Endothelial cell (in vitro differentiated cells): ENCODE measurements at places on chromosomes 3 and 15. TPM values are rescaled to one million over a fixed set of nuclear protein-coding genes. Genes with fewer than 3 reads are reported as not detected.

Gene GPR156
- 0.21 TPM for total RNA-seq

Gene H1-8
- total RNA-seq: 2.7 TPM

DNA sequence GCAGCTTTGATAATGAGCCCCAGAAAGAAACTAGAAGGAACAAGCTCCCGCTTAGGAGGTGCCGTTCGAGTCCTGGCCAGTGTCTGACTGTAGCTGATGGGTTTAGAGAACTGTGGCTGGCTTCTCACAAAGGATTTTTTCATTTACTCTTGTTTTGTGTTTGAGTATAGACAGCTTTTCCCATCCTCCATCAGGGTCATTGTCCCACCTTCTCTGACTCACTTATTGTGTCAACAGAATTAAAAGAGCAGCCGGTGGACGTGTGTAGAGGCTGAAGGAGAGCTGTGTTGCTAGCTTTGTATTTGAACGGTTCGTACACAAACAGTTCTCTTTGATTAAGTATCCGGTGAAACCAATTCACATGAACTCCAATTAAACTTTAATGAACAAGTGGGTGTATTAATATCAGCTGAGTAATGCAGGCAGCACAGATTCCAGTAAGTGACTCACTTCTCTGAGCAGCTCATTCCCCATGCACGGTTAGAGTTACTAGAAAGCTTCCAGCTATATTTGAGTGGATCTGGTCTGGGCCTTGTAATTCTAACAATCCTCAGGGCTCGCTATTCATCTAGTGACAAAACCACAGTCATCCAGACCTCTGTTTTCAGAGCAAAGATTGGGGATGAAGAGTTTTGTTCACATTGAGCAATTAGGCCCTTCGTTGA lies 141.0 kb downstream of the LPP start:
- DNase-seq: no peak

Gene GOLGA8S
- 0.28 TPM for total RNA-seq

GRCh38 chr3:132843349-132843748 lies 121.1 kb upstream of the NPHP3 start:
- DNase-seq: no peak

- no peak for DNase-seq
Observed at GRCh38 chr3:414063-414462, 217.5 kb downstream of the CHL1 start.

Gene CTXN2
- 0.18 TPM for total RNA-seq

Gene SYNPR
- total RNA-seq: not detected

Gene TM2D3
- 37.7 TPM for total RNA-seq

GRCh38 chr3:113676261-113676660 lies 20.2 kb downstream of the USF3 start:
- DNase-seq: no peak

DNA sequence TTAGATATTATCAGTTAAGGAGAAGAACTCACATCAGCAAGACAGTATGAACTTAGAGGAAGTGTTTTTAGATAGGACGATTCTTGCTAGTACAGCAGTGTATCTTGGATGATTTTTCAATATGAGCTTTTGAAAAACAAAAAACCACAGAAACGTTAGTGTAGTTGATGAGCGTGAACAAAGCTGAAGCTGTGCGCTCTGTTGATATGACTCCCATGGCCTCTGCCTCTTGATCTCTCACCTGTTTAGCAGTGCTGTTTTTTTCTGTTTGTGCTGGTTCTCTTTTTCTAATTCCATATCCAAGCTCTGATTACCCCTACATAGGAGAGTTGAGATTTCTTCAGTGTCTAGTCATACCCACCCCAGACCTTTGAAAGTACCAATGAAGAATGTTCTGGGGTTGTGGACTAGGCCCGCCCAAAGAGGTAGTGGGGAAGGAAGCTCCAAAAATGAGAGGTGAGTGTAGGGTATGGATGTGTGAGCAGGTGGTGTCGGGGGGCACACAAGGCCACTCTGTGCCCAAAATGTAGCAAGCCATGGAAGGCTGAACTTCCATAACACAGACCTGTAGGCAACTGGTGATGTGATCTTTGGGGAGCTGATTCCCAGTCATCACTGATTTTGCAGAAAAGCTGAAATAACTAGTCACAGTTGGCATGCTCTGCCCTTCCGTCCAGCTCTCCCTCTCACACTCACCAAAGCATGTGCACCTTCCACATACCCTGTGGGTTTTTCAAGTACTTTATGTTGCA lies 20.0 kb upstream of the CMTM7 start:
- no peak for DNase-seq

DNA sequence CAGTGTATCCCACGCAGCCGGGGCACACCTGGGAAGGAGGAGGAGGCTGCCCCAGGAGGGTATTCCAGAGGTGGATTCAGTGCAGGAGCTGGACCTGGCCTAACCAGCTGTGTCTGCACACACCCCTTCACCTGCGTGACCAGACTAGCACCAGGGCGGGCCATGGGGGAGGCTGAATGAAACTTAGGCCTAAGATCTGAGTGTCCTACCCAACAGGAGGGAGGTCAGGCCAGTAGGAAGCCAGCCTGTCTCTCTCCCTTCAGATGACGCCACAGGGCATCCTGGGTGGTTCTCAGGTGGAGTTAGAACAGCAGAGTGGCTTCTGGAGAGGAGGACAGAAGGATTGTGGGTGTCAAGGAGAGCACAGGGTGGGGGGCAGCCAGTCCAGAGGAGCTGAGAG lies 3.4 kb upstream of the SEMA3F start:
- DNase-seq: no peak

Gene CAMKV
- total RNA-seq: 0.67 TPM
